ENCODE measurements at places on chromosomes 5 and 9.

GRCh38 chr5:137696481-137696880, 39.4 kb downstream of the KLHL3 start:
- DNase-seq: no peak

GRCh38 chr9:119868694-119869093, 499.5 kb upstream of the BRINP1 start:
- DNase-seq: no peak

GRCh38 chr9:10237584-10237983, 375.2 kb downstream of the PTPRD start:
- DNase-seq: no peak

- DNase-seq: no peak
These were observed 186.6 kb upstream of the PANK3 start for GRCh38 chr5:168765551-168766425.

DNA sequence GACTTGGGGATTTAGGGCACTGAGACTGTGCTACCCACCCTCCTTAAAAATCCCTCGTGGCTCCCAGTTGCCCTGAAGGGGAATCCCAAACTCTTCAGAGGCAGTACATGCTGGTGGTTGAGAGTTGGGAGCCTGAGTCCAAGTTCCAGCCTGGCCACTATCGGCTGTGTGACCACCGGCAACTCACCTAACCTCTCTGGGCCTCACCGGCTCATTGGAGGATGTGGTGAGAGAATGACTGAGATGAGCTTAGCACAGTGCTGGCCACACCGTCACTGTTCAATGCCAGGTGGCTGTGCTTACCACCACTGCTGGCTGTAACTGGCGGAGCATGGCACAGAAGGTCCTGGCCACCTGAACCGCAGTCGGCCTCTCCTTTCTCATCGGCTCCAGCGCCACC, 200.2 kb downstream of the C9orf50 start:
- DNase-seq: no peak

- DNase-seq: no peak
These were observed 102.1 kb downstream of the TMEM174 start for GRCh38 chr5:73274881-73275663.

DNA sequence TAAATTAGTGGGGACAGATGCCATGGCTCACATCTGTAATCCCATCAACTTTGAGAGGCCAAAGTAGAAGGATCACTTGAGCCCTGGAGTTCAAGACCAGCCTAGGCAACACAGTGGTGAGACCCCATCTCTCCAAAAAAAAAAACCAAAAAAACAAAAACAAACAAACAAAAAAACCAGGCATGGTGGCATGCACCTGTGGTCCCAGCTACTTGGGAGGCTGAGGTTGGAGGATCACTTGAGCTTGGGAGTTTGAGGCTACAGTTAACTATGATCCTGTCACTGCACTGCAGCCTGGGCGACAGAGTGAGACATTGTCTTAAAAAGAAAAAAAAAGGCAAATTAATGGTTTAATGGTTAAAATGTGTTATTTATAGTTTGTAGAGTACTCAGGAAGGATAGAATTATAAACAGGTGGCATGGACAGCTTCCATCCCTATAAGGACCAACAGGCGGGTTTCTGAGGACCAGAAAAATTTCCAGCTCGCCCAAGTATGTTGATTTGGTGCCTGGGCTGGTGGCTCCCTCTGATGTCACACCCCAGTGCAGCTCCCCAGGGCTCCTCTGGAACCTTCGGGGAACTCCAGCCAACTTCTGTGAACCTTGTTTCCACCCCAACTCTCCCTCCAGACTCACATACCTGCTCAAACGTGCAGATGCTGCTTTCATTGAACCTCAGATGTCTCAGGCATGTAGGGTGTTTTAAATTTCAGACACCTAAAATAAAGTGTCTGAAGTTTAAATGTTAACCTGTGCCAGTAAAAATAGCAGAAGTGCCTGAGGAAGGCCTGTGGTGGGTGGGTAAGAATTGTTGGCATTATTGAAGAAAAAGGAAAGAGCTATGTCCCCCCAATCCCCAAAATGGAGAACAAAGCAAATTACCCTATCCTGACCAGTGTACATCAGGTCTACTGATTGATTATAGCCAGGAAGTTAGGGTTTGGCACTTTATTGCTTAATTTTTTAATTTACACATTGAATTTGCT, 69.0 kb downstream of the TRIO start:
- DNase-seq: no peak

DNA sequence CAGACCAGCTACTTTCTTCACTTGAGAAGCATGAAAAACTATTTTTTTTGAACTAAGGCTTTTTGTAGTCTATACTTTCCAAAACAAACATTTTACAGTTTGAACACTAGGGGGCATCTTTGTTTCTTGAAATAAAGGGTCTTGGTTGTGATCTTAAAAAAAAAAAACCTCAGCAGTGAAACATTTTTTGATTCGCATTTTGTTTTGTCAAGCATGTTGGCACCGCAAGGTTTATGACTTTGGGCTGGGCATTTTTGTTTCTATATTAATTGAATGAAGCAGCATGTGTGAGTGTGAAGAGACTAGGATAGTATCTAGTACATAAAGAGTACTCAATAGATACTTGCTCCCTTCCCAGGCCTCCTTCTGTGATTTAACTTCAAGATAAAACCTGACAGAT, 31.6 kb upstream of the ACOT12 start:
- peak; percentile 59 for DNase-seq

DNA sequence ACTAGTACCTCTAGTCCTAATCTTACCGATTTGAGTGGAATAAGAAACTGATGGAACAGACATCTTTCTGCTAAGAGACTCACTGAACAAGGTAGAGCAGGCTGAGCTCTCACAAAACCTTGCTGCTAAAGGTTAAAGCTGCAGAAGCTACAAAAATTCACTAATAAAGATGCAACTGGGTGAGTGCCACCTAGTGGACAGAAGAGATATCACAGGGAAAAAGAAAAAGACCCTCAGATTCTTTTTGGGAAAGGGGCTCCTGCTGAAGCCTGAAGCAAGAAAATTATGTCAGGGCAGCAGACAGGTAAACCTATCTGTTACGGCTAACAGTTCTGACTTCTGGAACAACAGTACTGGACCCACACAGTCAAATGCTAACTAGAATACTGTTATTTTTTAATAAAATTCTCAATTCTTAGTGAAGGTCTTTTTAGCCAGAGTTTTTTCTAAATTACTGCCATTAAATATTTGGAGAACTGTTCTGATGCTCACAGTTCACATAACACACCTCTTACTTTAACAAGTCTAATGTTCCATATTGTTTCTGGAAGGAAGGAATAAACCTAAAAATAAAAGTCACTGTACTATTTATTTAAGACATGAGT, 51.2 kb downstream of the DIAPH1 start:
- DNase-seq: peak; percentile 29

DNA sequence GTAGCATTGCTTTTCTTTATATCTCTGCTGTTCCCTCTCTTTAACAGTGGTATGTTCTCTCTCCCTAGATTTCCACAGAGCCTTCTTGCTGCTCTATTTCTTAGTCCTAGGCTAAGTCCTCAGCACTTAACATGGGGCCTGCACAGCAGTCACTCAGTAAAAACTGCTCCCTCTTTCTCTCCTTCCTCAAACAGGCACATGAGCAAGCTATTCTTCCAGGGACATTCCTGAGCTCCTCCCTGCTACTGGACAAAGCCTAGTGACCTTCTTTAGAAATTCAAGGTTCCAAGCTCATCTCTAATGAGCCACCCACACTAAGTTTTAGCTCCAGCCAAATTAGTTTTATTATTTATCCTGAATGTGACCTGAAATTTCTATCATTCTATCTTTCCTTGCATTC, 39.5 kb downstream of the TRIM32 start:
- no peak for DNase-seq

- DNase-seq: no peak
These were observed 66.5 kb downstream of the PDE4D start for GRCh38 chr5:59826996-59827395.

GRCh38 chr9:120310035-120310434, 269.9 kb downstream of the CDK5RAP2 start:
- no peak for DNase-seq

GRCh38 chr5:154849791-154850201, 607 bp downstream of the FAXDC2 start:
- DNase-seq: no peak

GRCh38 chr5:168407211-168407610, 79.1 kb upstream of the RARS1 start:
- DNase-seq: peak; percentile 48

Measured in cardiac muscle cell (in vitro differentiated cells and primary cell).